NCI-H2029 treated with DMSO at 0.1 percent for 48 hours (cell line): ENCODE measurements at places on chromosomes 3 and 15.

GRCh38 chr3:172333042-172333377, 115.2 kb downstream of the GHSR start:
- no peak for DNase-seq

- no peak for DNase-seq
These were observed 45.7 kb upstream of the SKOR1 start for GRCh38 chr15:67779549-67780111.

DNA sequence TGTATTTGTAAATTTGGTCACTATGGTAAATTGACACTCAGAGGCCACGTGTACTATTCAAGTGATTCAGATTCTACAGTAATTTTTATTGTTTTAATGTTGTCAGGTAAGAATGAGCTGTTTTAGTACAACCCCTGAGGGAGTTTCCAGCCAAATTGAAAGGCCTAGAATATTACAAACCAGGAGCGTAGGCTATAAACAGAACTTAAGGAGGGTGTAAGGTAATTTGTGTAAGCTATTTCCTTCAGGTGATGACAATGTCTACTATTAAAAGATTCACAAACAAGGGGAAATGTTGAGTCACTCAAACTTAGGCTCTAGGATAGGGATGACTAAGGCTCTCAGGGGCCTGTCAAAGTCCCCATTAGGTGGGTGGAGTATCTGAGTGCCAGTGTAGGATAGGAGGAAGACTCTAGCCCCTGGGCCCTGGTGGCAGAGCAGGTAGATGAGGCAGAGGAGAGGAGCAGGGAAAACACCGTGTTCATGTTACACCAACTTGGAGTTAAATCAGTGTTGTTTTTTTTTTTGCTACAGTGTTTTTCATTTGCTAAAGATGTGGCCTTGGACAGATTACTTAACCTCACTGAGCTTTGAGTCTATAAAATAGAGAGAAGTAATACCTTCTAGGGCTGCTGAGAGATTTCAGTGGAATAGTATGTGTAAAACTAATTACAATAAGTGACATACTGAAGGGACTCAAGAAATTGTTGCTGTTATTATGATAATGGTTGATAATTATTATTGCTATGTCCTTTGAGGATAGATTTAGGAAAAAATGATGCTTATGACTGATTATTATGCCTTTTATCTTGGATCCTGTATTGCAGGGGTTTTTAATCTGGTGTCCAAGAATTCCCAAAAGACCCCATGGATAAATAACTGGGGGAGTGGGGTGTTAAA, 10.3 kb downstream of the TM4SF1 start:
- DNase-seq: no peak

DNA sequence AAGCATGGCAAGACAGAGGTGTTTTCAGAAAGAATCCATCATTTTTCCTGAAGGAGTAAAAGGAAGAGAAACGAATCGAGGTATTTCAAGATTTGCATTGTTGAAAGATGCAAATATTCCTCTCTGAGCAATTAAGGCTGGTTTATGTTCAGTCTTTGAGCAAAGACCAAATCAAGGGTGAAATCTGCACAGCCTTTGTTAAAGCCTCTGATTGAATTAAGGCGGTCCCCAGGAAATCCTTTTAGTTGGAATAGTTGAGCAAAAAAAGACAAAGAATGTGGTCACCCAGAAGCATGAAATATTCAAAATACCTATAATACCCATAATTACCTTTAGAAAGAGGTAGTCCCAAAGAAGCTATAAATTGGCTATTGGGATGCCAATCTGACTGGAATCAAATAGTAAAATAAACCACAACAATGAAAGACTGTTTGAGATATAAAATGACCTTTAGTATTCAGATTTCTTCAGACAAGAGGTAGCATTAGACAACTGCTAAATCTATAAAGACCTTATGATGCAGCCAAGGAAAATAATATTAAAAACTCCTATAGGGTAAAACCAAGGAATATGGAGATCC, 1218.1 kb downstream of the ROBO2 start:
- DNase-seq: no peak

DNA sequence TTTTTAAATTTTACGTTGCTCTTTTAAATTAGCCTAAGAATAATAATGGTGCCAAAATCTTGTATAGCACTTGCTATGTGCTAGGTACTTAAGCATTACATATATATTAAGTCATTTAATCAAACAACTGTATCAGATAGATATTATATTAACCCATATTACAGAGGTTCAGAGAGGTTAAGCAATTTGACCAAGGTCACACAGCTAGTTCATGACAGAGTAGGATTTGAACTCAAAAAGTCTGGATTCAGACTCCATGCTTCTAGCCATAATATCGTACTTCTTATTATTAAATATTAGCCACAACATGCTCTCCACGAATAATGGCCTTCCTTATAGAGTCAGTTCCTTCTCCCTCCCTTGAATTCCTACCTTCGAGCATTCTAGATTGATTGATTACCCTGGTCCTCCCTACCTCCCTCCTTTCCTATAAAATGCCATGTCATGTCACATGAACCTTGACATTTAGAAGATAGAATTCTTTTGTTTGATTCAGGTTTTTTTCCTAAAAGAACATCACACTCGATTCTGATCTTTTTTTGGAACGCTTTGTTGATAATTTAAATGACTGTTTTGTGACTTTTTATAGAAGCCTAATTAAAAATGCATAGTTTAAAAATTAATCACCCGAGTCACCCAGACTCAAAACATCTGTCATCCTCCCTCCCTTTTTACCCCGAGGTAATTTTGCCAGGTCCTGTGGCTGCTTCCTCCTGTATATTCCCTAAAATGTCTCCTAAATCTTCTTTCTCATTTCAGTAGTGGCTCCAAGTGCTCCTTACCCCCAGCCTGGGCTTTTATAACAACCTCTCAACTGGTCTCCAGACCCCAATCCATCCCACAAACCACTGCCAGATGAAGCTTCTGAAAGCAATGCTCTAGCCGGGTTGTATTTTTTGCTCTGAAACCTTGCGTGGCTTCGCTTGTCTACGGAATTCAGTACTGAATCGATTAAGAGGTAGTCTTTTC, 8.5 kb upstream of the PSMD6 start:
- DNase-seq: no peak

GRCh38 chr3:67418426-67419217, 235.8 kb downstream of the SUCLG2 start:
- no peak for DNase-seq

DNA sequence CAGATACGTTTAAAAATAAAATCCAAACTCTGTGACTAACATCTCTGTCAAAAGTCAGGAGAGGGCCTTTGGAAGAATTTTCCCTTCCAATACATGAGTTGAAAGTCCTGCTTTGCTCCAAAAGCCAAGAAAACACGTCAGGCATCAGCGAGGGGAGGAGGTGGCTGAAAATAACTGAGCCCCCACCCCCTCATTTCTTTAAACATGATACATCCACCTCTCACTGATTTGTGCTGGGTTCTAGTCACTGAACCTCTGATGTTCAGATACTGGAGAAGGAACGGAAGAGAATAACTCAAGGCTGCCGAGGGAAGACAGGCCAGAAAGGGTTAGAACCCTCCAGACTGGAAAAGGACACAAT, 9.4 kb upstream of the SEMA5B start:
- DNase-seq: no peak

- no peak for DNase-seq
These were observed 337.2 kb downstream of the VGLL3 start for GRCh38 chr3:86653661-86654205.

GRCh38 chr3:10378246-10378645, 57.3 kb upstream of the SEC13 start:
- no peak for DNase-seq

- no peak for DNase-seq
These were observed 18.7 kb downstream of the USF3 start for GRCh38 chr3:113677737-113678136.

DNA sequence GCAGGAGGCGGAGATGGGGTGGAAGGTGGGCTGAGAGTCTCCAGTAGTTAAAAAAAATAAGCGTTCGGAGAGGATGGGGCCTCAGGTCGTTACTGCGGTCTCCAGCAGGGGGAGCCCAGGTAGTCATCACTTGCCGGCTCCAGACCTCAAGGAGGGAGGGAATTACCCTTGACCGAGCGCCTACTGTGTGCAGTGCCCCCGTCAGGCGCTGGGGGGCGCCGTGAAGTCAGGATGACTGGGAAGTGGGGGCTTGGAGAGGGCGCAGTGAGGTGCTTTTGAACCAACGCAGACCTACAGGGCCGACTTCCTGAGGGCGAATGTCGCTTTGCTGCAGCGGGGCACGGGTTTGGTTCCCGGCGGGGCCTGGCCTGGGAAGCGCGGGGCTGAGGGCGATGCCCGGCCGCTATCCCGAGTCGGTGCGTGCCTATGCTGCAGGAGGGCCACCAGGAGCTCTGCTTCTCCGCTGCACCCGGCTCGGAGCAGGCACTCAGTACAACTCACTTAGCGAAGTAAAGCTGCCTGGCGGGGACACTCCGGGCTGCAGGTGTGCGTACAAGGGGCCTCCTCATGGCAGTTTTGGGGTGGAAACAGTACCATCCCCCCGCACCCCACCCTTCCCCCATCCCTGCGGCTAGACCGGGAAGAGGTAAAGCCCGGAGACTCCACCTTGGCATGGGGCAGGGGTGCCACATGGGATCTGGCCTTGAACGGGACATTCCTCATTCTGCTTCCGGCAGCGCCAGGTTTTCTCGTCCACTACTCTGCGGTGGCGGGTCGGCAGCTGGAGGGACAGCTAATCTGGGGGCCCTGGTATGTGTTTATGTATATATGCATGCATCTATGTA, 79.8 kb downstream of the RHCG start:
- DNase-seq: no peak

DNA sequence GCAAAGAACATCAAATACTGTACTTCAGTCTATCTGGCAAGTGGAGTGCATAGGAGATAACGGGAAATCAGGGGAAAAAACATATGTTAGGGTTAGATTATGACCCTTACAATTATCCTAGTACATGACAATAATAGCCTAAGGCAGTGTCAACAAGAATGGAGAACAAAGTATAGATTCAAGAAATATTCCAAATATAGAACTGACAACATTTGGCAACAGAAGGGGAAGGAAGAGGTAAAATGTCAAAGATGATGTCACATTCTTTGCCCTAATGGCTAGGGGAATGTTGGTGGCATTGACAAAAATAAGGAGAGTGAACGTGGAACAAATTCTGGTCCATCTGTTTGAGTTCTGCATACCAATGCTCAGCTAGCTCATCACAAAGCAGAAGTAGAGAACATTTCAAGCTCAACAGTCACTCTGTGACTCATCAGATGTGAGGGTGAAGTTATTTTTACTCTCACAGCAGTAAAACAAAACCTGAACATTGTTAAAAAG, 15.5 kb upstream of the ATP8B4 start:
- no peak for DNase-seq

- no peak for DNase-seq
These were observed 553.8 kb downstream of the MAGI1 start for GRCh38 chr3:65484964-65485363.

DNA sequence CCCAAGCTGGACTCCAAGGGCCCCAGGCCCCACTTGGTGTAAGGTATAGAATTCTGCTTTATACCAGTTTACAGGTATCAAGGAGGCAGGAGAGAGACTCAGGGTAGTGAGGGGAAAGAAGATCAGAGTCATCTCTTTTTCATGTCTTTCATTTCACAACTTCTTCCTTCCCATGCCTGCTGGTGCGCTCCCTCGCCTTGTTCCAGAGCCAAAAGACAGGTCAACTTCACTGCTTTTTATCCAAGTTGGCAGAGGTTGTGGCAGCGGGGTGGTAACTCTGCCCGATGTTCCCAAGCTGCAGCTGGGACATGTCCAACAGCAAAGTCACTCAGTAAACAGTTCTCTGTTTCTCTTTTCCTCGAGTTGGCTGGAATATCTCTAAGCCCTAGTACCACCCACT, 86.3 kb upstream of the TCF12 start:
- DNase-seq: no peak

DNA sequence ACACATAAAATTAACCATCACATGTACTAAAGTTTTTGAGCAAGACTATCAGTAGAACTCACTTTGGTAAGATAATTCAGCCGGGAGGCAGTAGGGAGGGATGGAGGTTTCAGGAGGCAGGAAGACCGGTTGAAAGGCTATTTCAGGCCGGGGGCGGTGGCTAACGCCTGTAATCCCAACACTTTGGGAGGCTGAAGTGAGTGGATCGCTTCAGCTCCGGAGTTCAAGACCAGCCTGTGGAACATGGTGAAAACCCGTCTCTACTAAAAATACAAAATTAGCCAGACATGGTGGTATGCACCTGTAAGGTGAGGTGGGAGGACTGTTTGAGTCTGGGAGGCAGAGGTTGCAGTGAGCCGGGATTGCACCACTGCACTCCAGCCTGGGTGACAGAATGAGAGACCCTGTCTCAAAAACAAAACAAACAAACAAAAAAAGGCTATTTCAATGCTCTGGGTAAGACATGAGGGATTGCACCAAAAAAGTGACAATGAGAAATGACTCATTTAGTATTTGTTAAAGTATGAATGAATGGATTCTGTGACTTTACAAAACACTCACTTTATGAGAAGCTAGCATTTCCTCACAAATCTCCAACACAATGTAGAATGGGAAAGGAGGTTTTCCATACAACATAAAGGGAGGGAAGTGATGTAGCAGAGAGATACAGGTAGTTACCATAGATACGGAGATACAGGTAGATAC, 43.9 kb downstream of the SH3BP5 start:
- no peak for DNase-seq

DNA sequence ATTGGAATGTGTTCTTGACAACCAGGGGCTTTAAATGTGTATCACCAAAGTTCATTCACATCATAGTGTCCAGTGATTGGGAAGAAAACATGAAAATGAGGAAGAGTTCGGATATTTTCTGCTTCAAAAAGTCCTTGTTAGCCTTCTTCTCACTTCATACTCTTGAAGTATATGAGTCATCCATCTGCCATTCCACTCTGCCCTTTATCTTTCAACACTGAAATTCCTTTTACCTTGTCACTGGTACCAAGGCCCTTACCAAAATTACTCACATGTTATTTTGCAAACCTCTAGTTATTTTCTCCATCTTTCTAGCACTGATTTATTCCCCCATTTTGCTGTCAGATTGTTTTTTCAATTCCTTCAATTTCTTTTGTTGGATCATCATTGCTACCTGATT, 32.5 kb downstream of the OR5H15 start:
- no peak for DNase-seq

DNA sequence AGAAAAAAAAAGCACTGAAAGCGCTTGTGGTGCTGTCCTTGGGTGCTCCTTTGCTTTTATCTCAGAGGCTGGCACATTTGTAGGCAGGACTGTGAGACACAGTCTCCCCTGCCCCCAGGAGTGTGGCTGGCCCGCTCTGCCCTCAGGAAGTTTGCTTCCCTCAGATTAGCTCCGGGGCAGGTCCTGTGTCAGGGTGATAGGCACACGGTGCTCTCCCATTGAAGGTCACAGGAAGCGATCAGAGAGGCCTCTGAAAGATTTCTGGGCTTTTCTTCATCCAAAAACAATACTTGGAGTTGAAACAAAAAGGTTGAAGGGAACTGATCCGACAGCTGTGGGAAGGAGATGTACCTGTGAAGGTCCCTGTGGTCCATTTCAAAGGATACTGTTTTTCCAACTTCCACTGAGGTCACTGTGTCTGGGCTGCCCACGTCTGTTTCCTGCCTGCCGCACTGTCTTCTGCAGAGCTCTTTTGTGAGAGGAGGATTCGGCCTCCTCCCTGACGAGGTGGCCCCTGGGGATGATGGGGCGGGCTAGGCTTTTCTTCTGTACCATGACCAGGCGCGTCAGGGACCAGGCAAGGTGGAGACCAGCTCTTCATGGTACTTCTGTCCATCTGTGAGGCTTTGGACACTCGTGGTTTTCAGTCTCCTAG, 330.5 kb upstream of the CTDSPL start:
- DNase-seq: no peak

GRCh38 chr15:91289324-91289723, 189.3 kb downstream of the SV2B start:
- DNase-seq: no peak

GRCh38 chr3:51691949-51692348, 14.9 kb upstream of the GRM2 start:
- DNase-seq: no peak
